GF-D8 (cell line): ENCODE measurements at places on chromosomes 12 and 14.

DNA sequence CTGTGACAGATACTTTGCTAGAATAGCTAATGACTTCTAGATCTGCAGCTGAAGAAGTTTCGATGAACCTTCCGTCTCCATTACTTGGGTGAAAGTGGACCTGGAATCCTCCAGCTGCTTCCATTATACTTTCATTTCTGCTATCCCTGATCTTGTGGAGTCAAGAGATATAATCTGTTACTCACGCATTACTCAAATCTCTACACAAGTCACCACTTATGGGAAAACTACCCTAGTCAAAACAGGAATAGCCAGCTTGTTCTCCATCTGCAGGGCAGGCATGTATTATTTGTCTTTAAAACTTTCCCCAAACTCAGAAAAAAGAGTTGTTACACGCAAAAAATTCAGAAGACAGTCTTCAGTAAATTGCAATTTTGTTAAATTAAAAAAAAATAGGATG lies 2.8 kb upstream of the KTN1 start:
- DNase-seq = no peak

DNA sequence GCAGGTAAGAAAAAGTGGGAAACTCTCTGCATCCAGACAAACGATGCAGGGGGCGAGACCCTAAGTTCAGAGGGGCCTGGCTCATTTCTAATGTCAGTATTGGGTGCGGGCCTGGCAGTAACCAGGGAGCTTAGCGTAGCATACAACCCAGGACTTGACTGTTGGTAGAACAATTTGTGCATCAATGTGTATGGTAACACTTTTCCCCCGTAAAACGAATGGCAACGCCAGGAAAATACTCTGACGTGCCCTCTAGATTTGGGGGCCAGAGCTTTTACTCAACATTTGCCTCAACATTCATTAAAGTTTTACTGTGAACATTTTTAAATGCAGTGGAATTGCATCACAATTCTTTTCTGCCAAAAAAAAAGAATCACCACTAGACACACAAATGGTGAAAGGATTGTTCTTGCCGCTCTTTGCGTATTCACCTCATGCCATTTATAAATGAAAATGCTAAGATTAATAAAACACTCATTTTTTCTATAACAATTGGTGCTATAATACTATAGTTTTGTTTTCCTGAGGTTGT lies 867 bp downstream of the RHOJ start:
- no peak for DNase-seq

DNA sequence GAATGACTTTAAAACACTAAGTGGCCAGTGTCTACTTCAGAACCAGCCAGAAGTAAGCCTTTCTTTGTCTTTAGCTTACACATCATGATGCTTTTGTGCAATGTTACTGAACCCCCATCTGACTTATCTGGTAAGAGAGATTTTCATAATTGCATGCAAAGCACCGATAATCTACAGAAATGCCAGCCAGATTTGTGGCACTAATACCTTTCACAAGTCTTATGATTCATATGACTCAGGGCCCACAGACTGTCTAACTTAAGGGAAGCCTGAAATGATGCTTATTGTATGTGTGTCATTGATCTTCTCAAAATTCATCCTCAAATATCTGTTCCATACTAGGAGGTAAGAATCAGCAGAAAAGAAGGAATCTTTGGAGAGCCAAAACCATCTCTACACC lies 18.0 kb downstream of the IGF1 start:
- DNase-seq = no peak

GRCh38 chr14:71856199-71856919 lies 75.9 kb upstream of the RGS6 start:
- peak; percentile 4 for DNase-seq

GRCh38 chr14:96578619-96579018 lies 76.4 kb downstream of the PAPOLA start:
- DNase-seq = no peak

GRCh38 chr14:73393375-73393774 lies 65.0 kb downstream of the NUMB start:
- no peak for DNase-seq

DNA sequence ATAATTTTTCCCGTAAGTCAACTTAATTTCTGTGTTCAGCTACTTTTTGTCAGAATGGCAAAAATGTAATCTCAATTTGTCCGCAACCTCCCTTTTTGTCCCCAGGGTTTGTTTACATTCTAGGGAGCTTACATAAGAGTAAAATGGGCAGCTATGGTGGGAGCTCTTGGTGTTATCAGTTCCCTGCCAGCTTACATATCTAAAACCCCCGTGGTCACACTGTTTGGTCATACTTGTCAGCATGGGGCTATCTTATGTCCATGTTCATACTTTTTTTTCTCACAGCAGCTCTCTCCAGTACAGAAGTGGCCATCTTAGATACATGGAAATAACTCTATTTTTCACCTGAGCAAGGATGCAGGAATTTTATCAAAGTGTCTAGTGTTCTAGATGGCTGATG lies 16.7 kb downstream of the SLCO1C1 start:
- no peak for DNase-seq

DNA sequence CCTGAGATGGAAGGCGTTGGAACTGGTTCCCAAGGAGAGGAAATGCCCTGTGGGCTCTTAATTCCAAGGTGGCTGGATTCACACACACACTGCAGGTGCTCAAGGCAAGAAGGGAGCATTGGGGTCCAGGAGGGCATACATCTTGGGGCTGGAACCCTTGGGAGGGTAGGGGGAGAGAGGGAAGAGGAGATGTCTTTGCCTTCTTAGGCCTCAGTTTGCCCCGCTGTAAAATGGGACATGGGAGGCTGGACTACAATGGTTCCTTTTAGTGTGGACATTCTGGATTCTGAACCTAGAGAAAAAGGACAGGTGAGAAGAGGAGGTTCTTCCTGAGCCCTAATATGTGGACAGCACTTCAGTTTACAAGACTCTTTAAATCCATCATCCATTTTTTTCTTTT lies 43.8 kb downstream of the CALM1 start:
- no peak for DNase-seq

DNA sequence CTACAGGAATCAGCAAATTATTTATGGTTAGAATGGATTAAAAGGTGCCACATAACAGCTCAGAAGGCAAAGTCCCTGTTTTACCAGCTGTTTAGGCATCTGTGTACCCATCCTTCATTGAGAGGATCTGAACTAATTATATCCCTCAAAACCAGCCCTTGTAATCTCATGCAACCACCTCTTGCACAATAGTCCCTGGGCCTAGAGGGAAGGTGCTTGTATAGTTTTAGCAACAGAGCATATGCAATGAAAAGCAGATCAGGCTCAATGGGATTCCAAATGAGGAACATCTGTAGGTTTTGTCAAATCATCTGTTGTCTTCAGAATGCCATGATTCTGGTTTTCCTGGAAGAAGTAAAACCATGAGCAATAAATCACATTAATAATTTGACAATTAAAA lies 26.0 kb upstream of the GLIPR1L2 start:
- DNase-seq = peak; percentile 34

- DNase-seq = no peak
Measured at GRCh38 chr14:91398707-91399106, 18.9 kb downstream of the CCDC88C start.

GRCh38 chr12:1865284-1865866 lies 45.0 kb downstream of the LRTM2 start:
- DNase-seq = no peak

- no peak for DNase-seq
Measured at GRCh38 chr14:75453817-75454434, 26.1 kb downstream of the JDP2 start.

DNA sequence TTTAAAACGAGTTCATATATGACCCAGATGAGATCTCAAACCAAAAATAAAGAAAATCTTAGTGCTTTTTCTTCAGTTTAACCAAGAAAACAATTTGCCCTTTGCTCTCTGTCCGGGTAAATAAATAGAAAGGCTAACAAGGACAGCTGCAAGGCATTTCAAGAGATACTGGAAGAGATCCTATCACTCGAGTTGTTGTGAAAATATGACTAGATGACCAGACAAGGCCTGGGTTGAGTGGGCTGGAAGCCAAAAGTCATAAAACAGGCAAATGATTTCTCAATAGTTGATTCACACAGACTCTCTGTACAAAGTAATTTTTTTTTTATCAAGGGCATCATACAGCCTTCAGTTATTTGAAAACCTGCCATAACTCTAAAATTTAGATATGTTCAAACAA lies 55.9 kb upstream of the AVPR1A start:
- DNase-seq = no peak

GRCh38 chr14:46499521-46499920 lies 152.1 kb downstream of the RPL10L start:
- no peak for DNase-seq

- DNase-seq = no peak
Measured at GRCh38 chr12:48266826-48267225, 63.7 kb upstream of the OR10AD1 start.

GRCh38 chr12:113418213-113418879 lies 3.8 kb upstream of the SDSL start:
- DNase-seq = no peak

DNA sequence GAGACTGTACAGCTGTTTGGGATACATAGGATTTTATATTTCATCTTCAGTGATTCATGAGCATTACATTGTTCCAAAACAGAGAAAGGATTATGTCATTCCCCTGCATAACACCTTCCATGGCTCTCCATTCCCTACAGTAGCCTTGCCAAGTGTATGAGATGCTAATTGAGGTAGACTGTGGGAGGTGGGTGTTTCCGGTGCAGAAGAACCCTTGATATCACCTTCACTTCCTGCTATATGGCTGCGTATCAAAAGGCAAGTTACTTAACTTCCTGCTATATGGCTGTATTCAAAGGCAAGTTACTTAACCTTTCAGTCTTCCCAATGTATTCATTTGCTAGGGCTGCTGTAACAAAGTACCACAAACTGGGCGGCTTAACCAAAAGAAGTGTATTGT lies 11.2 kb downstream of the FAR2 start:
- peak; percentile 71 for DNase-seq

DNA sequence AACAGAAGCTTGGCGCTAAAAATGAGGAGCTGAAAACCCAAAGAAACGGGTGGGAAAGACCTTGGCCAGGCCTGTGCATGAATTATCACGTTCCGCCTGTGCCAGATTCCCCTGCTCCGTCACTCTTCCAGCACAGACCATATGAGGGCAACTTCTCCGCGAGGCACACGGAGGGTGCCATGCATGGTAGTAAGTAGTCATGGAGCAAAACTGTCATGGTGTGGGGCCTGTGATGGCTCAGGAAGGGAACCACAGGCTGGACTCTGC lies 148.2 kb downstream of the ANO2 start:
- DNase-seq = no peak

DNA sequence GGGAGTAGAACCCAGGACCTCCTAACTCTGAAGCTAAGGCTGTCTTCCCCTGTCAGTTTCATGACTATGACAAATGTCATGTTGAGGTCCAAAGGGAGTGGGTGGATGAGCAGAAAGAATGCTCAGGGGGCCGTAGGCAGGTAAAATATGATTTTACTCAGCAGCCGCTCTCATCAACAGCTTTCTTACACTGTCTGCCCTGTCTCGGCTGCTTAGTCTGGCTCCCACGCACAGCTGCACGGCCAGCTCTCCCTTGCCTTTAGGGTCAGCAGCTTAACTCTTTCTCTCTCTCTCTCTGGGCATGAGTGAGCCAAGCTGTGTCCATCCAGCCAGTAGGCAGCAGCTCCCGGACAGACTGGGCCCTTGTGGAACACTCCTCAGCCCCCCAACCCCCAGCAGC lies 95.2 kb downstream of the GCH1 start:
- no peak for DNase-seq

DNA sequence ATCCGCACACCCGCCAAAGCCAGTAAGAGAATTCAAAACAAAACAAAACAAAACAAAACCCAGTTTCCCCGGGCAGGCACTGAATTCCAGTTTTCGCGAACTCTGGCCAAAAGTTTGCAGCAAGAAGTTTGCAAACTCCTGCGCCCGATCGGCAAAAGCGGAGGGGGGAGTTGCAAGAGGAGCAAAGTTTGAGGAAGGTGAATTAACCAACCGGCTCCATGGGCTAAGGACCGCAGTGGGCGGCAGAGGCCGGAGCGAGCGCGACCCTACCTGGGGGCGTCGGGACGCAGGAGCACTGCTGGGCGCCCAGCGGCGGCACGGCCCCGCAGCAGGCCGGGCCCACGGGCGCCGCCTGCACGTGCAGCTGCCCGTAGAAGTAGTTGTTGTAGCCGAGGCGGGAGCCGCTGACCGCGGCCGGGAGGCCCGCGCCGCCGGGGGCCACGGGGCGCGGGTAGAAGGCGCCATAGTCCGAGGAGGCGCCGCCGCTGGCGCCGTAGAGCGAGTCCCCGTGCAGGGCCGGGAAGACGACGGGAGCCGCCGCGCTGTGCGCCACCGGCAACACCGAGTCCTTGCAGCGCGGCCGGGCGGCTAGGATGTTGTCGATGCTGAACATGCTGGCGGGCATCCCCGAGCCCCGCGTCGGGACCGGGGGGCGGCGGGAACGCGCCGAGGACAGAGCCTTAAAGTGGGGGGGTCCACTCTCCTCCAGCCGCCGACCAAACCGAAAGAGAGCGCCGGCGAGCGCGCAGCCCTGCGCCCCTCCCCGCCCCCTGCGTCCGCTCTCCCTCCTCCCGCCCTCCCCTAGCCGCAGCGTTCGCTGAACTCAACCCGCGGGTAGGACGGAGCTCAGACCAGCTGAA lies at the start of gene GSC:
Gene GSC, minus strand, starts transcription at position 723 of the 860 bp plus-strand sequence. Its CDS starts 98 bp downstream, at position 625.
- DNase-seq = no peak

DNA sequence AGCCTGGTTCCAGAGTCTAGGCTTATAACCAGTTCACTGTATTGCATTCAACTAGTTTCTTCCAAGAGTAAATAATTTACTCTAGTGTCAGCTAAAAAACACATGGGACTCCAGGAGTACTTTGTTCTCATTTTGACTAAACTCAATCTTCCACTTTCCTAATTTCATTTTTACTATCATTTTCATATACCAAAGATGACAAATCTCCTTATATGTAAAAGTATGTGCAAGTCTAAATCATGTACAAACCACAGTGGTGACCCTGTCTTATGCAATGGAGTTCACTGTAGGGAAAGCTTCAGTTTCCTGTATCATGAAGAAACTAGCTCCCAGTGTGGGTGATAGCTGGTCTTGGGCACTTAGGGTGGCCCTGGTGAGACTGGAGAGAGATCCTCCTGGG lies 151.6 kb downstream of the HELB start:
- peak; percentile 10 for DNase-seq

- no peak for DNase-seq
Measured at GRCh38 chr12:114981036-114981435, 297.1 kb upstream of the TBX3 start.

DNA sequence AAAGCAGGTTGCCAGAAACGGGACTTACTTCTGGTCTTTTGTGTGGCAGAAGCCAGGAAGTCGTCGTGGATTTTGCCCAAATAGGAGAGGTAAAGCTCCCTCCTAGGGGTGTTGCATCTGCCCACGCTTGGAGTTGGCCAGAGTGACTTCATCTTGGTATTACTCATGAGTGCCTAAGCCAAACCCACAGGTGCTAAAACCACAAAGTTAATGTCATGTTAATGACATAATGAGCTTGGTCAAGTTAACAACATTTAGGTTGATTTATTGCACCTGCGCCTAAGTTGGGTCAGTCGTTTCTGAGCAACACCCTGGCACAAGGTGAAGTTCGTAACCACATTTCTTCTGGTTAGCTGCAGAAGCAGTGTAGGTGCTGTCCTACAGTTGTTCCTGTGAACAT lies 225.2 kb downstream of the FUT8 start:
- DNase-seq = no peak

- DNase-seq = no peak
Measured at GRCh38 chr12:52427083-52427482, 7.1 kb downstream of the KRT75 start.

GRCh38 chr14:60188115-60188514 lies 22.9 kb upstream of the DHRS7 start:
- no peak for DNase-seq
